ENCODE measurements at places on chromosomes 16 and 17. TPM values are rescaled to one million over a fixed set of nuclear protein-coding genes. Genes with fewer than 3 reads are reported as not detected.

The PDE6G gene
- 0.98 TPM for total RNA-seq

The HOXB2 gene
- 10.3 TPM for total RNA-seq

The GJD3 gene
- 12.1 TPM for total RNA-seq

The GSG1L2 gene
- not detected for total RNA-seq

The STX4 gene
- total RNA-seq, result 25.1 TPM
